ENCODE measurements at places on chromosomes 3 and 15. TPM values are rescaled to one million over a fixed set of nuclear protein-coding genes. Genes with fewer than 3 reads are reported as not detected.

DNA sequence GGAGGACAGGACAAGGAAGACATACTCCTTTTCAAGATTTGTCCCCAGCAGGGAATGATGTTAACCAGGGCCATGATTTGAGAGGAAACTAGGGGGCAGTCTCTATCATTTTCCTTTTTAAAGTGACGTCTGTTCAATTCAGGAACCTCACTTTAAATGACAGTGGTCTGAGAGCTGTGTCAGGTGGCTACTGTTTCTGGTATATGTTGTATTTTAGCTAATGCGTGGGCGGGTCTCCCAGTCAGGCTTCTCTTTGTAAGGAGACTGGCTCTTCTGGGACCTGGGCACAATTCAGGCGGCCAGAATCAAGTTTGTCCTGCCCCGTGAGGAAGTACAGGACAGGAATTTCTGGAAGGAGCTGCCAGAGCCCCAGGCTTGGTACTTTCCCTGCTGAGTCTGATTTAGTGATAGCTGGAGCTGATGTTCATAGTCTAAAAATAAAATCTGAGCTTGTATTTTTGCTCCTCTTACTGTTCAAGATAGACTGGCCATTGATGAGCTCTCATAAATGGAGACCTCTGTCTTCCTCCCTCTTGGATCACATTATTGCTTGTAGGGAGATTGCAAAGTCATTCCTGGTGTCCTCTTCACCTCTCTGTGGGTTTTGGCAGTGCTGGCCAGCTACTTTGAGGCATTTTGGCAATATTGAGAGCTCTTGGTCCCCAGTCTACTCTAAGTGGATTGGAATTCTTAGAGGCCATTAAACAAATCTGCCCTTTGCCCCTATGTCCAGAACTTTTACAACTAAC lies 25.6 kb downstream of the SQOR start:
- DNase-seq: no peak

Gene PTX3
- 466 TPM for total RNA-seq

DNA sequence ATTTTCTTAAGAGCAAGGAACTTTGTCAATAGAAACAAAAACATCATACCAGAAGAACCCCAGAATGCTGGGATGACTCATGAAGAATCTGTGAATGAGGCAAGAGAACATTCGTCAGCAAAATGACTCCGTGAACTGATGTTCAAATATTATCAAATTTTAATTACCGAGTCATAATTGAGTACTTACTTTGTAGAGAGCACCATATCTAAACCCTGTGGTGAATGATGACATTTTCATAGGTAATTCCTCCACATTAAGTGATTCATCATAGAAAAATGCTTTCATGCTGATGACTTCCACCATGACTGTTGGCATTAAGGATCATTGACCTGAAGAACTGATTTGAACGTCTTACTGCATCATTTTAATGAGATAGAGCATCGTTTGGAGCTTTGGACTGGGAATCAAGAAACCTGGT lies 56.3 kb downstream of the PPARG start:
- DNase-seq: no peak

GRCh38 chr15:64858021-64858575 lies 16.4 kb downstream of the PLEKHO2 start:
- DNase-seq: no peak

DNA sequence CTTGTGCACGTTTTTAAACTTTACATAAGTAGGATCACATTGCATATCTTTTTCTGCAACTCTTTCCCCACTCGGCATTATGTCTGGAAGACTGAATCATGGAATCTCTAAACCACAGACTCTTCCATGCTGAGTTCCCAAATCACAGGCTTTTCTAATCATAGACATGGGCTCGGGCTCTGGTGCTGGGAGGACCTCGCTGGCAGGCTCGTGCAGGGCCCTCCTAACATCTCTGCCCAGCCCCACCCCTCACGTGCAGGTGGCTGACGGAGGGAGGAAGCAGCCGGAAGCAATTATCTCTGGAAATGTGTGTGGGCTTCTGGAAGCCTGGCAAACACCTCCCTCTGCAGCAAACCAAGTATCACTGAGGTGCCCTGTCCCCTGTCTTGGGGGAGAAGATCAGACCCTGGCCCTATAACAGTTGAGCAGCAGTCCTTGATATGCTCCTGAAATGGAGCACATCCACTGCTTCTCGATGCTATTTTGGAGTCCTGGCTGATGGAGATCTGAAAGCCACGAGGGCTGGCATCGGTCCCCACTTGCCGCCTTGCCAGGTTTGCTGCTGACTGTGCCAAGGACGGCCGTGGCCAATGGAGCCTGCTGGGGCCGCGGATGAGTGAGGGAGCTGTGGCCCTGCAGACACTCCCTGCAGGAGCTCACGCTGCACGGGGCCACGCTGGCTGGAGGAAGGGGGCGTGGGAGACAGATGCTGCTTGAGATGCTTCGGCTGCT lies 4.4 kb upstream of the IQSEC1 start:
- no peak for DNase-seq

GRCh38 chr3:46378426-46378942 lies 7.7 kb downstream of the CCR5 start:
- peak; percentile 74 for DNase-seq

All from dermis blood vessel endothelial cell (primary cell).